ENCODE measurements at places on chromosomes 16 and 17. TPM values are rescaled to one million over a fixed set of nuclear protein-coding genes. Genes with fewer than 3 reads are reported as not detected.

The ZNF23 gene
- total RNA-seq: 3.8 TPM

The MEIOC gene
- not detected for total RNA-seq

The FOXF1 gene
- 0.26 TPM for total RNA-seq

The SCGB1C2 gene
- not detected for total RNA-seq

The PLA2G10 gene
- total RNA-seq: not detected

The ABCC3 gene
- total RNA-seq: 0.13 TPM

The OR3A3 gene
- not detected for total RNA-seq

The ALDH3A2 gene
- 43.9 TPM for total RNA-seq

The C16orf74 gene
- 9.6 TPM for total RNA-seq

The CCDC144A gene
- total RNA-seq: 0.77 TPM

Data from dermis microvascular lymphatic vessel endothelial cell (primary cell).